Karpas-422 (cell line): ENCODE measurements at places on chromosomes 16 and 17.

- DNase-seq = no peak
- H3K27me3 ChIP-seq = no peaks in the 10 kb centered on the region
- peaks cover 20% of the 10 kb centered on the region for H3K4me1 ChIP-seq
Measured at GRCh38 chr16:81468269-81468902, 23.8 kb downstream of the CMIP start.

DNA sequence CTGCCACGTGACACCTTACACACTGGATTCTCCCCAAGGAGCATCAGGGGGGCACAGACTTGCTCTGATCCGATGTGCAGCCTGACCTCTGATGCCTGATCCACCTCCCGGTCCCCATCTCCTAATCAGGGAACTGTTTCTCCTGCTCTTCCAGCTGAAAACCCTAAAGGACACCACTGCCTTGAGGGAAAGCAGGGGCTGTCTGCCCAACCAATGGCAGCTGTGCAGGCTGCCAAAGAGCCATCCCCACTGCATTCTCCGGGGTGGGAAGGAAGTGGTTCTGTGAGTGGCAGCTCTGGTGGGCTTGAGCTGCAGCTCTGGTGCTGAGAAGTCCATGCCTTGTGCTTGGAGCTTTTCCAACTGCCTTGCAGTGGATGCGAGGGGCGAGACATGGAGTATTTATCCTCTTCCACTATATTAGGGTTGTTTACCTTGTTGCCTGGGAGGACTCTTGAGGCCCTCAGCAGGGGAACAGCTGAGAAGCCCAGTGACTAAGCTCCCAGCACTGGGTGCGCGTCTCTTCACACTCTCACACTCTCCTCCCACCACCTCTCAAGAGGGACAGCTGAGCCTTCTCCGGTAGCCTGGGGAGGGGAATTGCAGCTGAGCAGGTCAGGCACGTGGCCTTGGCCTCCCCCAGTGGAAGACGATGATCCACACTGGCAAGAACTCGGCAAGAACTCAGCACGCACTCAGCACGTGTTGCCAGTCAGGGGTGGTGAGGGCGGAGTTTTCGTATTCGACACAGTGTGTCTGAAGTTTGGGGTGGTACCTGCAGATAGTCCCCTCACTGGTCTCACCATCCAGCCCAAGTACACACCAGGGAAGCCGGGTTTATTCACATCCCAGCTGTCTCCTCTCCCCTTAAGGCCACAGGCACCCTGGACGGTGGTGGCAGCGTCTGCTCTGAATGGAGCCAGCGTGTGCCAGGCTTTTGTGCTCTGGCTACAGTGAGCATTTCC lies 21.1 kb upstream of the SPATA32 start:
- peaks cover 10% of the 10 kb centered on the region for H3K4me1 ChIP-seq
- no peak overlapping the region for H3K27ac ChIP-seq
- H3K27me3 ChIP-seq = no peaks in the 10 kb centered on the region
- H3K36me3 ChIP-seq = peaks cover 30% of the 10 kb centered on the region

- no peak for DNase-seq
- no peaks in the 10 kb centered on the region for H3K27me3 ChIP-seq
- H3K4me1 ChIP-seq = no peaks in the 10 kb centered on the region
- no peak overlapping the region for H3K4me3 ChIP-seq
- H3K36me3 ChIP-seq = no peaks in the 10 kb centered on the region
- no peak overlapping the region for H3K27ac ChIP-seq
Measured at GRCh38 chr16:79768276-79768970, 167.9 kb upstream of the MAF start.

DNA sequence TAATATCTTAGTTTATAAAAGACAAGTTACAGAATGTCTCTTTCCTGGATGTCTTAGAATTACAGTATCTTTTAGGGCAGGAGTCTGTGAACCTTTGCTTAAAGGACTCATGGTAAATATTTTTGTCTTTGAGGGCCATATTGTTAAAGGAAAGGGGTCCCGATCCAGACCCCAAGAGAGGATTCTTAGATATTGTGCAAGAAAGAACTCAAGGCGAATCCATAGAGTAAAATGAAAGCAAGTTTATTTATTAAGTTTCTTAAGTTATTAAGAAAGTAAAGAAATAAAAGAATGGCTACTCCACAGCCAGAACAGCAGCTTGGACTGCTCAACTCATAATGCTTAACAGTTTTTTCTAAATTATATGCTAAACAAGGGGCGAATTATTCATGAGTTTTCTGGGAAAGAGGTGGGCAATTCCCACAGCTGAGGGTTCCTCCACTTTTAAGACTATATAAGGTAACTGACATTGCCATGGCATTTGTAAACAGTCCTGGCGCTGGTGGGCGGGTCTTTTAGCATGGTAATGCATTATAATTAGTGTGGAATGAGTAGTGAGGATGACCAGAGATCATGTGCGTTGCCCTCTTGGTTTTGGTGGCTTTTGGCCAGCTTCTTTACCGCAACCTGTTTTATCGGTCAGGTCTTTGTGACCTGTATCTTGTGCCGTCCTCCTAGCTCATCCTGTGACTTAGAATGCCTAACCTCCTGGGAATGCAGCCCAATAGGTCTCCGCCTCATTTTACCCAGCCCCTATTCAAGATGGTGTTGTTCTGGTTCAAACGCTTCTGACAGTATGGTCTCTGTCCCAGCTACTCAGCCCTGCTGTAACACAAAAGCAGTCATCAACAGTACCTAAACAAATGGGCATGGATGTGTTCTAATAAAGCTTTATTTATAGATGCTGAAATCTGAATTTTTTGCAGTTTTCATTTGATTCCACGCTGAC lies 53.2 kb downstream of the BMERB1 start:
- no peak for DNase-seq
- H3K36me3 ChIP-seq = no peaks in the 10 kb centered on the region
- H3K27ac ChIP-seq = no peak overlapping the region

- H3K36me3 ChIP-seq = no peaks in the 10 kb centered on the region
- DNase-seq = no peak
- no peaks in the 10 kb centered on the region for H3K4me1 ChIP-seq
- H3K27me3 ChIP-seq = no peaks in the 10 kb centered on the region
- H3K4me3 ChIP-seq = no peak overlapping the region
Measured at GRCh38 chr16:8376430-8376829, 213.9 kb downstream of the TMEM114 start.
